BJ (cell line): ENCODE measurements at places on chromosomes 4 and X.

GRCh38 chr4:110248100-110248499 lies 49.7 kb upstream of the ELOVL6 start:
- no peak for DNase-seq

DNA sequence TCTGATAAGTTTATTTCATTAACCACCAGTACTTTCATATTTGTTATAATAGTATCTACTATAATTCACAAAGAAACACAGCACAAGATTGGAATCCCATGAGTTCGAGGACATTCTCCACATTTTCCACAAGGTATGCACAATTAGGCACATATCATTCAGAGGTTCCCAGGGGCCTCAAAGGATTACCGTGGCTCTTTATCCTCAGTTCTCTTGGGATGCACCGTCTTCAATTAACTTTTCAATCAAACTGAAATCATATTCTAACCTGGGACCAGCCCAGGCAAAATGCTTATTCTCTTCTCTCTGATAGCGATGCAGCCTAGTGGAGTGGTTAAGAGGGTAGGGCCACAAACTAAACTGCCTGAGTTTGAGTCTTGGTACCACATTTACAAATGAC lies 242.6 kb upstream of the RASGEF1B start:
- no peak for DNase-seq

DNA sequence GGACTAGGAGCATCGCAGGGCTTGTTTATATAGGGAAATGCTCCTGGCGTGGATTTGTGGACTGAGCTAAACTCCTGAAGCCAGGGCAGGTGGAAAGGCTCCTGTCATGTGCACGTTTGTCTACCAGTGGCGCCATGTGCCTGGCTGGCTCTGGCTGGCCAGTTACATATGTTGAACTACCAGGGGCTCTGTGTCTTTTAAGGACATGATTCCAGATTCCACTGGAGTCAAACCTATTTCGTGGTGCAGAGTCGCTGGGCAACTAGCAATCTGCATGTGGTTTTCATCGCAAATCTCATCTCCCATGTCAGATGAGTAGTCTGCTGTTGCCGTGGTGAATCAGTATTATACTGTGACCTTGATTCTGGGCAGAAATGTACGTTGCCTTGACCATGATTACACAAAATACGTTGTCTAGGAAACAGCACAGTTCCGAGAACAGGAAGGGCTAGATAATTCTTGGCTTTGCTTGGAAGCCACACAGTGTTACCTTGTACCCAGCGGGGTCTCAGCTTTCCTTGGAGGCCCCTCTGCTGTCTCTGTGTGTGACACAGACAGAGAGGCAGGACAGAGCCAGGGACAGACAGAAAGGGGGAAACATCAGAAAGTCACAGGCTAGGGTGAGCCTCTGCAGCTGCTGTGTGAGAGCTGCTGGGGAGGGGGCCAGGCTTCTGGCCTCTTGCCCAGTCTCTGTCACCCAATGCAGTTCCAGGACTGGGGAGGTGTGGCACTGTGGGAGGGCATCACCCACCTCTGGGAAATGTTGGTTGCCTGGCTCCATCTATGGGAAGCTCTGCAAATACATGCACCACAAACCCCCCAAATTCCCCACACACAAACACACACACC lies 19.2 kb downstream of the PNMA6E start:
- peak; percentile 65 for DNase-seq

DNA sequence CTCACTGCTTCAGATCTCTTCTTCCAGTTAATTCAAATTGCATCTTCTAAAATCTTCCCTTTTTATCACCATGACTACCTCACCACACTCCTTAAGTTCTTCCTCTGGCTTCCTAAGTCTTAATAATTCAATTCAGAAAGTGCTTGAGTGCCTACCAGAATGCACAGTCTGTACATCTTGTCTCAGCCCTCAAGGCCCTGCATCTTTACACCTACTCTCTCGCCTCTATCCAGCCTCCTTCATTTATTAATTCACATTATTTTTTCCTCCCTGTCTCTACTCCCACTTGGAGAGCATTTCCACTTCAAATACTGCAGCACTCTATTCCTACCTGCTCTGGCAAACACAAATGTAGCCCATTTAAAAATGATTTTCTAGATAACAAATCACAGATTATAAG lies 90.5 kb downstream of the MAPK10 start:
- no peak for DNase-seq

- no peak for DNase-seq
Observed at GRCh38 chr4:163071308-163071707, 95.4 kb downstream of the NAF1 start.

DNA sequence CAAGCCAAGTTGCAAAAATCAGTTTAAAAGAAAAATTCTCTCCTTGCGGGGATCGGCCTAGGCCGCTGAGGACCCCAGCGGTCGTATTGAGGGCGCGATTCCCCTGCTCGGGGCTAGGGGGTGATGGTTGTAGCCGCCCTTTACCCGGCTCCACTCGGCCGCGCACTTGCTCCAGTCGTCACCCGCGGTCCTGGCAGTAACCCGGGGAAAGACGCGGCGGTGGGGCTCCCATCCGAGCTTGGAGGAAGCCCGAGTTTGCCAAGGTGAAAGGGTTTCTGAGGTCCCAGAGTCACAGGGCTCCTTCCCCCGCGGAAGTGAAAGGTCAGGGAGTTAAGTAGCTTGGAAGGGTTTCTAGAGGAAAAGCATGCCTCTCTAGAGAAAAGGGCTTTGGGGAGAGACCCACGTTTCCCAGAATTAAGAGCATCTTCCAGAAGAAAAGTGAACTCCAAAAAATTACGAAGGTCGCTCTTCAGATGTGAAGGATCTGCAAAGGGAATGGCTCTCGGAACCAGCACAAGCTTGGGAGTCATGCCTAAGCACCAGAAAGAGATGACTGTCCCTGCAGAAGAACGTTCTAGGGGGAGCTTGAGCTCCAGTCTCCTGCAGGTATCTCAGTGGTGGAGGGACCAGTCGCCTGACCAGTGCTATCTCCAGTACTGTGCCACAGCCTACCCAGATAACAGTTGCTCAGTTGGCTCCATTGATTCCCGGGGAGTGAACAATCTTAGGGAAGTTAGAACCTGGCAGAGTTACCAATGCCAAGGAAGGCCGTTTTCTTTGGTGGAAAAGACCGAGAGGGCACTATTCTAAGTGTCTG lies 875 bp downstream of the LAP3 start:
- no peak for DNase-seq

GRCh38 chr4:153126137-153126536 lies 78.1 kb upstream of the TRIM2 start:
- DNase-seq, result no peak

- DNase-seq, result no peak
Observed at GRCh38 chr4:7829652-7830580, 109.7 kb downstream of the AFAP1 start.

GRCh38 chr4:102437111-102437510 lies 64.0 kb upstream of the NFKB1 start:
- DNase-seq, result no peak

DNA sequence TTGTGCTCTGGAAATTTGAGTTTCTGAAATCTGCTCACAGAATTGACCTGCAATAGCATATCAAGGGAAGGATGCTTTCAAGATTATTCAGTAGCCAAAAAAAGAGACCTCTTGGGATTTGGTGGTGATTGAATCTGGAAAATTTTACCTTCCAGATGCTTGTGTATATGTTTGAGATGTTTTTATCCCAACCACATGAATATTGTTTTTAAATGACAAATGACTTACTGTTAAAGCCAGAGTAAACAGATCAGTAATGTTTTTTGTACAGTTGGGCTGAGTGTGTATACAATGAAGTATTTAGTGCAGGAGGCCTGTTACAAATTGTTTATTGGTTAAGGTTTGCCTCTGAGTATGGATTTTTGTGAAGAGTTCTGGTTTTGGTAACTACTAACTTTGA lies 126.5 kb downstream of the CBR4 start:
- no peak for DNase-seq

GRCh38 chrX:125627676-125628075 lies 308.0 kb downstream of the TEX13C start:
- no peak for DNase-seq
